T-helper 2 cell (primary cell): ENCODE measurements at places on chromosomes 4 and X.

GRCh38 chr4:79798047-79798446 lies 275.0 kb downstream of the ANTXR2 start:
- no peak for DNase-seq

DNA sequence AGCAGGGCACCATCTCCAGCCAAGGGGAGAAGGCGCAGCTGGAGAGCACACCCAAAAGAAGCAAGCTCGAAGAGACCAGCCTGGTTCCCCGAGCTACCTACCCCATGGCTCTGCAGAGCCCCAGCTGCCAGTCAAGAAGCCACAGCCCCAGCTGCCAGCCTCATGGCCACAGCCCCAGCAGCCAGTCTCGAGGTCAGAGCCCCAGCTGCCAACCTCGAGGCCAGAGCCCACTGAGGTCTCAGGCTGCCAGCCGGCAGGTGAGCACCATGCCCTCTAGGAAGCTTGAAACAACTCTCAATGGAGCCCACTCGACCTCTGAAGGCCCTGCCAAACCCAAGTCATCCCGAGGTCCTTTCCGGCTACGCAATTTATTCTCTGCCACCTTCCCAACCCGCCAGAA lies 27.0 kb upstream of the PRPS1 start:
- no peak for DNase-seq

DNA sequence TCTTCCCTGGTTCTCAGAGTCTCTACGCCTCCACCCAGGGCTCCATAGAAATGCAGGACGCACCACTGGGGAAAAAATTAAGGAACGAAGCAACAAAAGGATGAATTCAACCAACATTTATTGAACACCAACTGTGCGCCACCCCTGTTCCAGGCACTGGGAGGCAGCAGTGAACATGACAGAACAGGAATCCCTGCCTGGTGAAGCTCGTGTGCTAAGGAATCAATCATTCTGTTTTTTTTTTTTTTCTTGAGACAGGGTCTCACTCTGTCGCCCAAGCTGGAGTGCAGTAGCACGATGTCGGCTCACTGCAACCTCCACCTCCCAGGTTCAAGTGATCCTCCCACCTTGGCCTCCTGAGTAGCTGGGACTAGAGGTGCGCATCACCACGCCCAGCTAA lies 1.9 kb upstream of the FTSJ1 start:
- no peak for DNase-seq

DNA sequence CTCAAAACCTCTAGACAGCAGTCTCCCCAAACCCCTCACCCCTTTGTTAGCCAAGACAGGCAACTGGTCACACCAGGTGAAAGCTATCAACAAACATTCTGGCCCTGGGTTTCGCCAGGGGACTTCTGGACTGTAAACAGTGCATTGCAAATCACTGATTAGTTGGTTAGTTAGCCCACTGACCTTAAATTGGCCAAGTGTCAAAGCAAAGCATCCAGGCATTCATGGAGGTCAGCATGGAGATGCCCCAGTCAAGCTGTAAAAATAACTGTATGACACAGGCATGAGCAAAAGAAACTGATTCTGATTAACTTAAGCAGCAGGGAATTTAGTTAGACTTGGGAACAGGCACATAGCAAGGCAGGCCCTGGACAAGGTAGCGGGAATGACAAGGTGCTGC lies 156.0 kb upstream of the TTC29 start:
- no peak for DNase-seq

DNA sequence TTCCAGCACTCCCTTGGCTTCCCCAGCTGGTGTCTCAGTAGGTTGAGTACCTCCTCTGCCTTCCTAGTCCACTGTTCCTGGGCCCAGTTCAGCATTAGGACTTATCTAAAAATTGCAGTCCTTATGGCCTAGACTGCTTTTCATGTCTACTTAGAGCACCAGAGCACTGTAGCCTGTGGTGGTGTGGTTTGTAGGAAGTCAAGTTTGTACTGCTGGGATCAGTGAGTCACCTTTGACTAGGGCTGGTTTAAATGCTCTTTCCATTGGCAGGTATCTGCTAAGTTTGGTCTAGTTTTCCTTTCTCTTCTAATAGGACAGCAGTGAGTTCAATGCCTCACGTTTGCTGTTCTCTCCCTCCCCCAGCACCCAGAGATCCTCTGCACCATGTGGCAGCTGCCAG lies 233.6 kb upstream of the WDFY3 start:
- DNase-seq = no peak

DNA sequence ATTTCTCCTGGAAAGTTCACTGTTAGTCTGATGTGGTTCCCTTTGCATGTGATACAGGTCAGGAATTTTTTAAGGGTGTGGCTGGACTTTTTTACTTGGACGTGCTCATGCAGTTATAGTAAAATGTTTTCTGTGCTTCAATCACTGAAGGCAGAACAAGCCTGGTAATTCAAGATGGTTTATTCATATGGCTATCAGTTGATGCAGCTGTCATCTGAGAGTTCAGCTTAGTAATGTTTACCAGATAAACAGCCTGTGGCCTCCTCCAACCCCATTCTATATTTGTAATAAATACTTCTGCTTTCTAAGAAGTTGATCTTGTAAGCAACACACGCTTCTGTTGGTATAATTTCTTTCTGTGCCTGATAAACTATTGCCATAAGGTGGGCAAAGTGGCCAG lies 2105.9 kb downstream of the ARAP2 start:
- DNase-seq = no peak

GRCh38 chr4:531076-531475 lies 32.1 kb downstream of the PIGG start:
- DNase-seq = no peak

GRCh38 chr4:53228036-53228435 lies 137.8 kb downstream of the SCFD2 start:
- no peak for DNase-seq

- no peak for DNase-seq
Observed at GRCh38 chrX:41142130-41142910, 57.1 kb downstream of the USP9X start.

- no peak for DNase-seq
Observed at GRCh38 chr4:140106289-140106844, 47.6 kb downstream of the MAML3 start.

- DNase-seq = no peak
Observed at GRCh38 chr4:16858275-16858752, 40.1 kb downstream of the LDB2 start.

DNA sequence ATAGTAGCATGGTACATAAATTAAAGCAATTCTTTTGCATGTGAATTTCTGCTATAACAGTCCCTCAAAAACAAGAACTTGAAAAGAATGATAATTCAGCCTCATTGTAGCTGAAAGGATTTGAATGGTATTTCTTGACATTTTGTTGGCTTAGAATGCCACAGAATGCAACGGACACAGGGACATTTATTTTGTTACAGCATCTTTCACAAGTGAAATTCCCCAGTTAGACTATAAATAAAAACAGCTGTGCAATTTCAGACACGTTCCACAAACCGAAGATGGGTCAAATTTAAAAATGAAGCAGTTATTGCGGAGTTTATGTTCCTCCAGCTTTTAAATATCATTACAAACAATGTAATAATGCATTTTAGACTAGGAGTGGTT lies 82.8 kb upstream of the AMELX start:
- DNase-seq = no peak

DNA sequence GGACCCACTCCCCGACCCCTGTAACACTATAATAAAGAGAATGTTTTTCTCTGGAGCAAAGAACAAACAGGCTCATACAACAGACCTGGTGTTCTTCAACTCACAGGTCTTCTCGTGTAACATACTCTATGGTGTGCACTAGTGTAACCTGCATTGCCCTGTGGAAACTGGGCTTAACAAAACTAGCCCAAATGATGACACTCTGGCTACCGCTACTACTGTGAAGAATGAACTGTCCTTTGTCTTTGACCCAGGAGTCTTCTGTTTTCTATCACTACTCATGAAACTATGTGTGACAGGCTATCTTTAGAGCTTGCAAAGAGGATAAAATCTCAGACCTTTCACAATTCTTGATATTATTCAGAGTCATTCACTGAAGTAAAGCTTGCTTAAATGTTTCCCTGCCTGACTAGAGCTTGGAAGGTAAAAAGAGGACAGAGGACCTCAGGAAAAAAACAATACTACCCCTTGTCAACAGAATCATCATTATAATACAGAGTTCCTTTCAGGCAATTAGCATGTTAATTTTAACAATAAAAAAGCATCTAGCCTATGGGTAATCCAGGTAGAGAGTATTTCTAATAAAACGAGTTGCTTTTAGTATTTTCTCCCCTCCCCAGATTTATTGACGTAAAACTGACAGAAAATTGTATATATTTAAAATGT lies 59.2 kb downstream of the FSTL5 start:
- no peak for DNase-seq

GRCh38 chr4:62209757-62210485 lies 1009.8 kb downstream of the ADGRL3 start:
- DNase-seq = no peak

DNA sequence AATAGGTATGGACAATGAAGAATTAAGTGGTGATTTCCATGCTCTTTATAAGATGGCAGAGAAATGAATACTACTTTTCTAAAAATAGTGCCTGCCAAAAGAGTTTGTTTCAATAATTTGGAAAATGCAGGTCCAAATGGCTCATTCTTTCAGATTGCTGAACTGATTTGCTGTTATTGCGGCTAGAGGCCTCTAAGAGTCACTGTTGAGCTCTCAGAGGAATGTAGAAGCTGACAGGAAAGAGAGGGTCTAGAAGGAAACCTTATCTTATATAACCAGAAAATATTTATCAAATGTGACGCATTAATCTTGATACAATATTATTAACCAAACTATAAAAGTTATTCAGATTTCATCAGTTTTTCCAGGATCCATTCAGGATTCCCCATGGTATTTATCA lies 65.7 kb upstream of the PAGE1 start:
- no peak for DNase-seq

GRCh38 chr4:83297548-83298260 lies 13.1 kb upstream of the COQ2 start:
- DNase-seq = peak; percentile 77

GRCh38 chr4:2367626-2368025 lies 50.8 kb downstream of the ZFYVE28 start:
- no peak for DNase-seq

DNA sequence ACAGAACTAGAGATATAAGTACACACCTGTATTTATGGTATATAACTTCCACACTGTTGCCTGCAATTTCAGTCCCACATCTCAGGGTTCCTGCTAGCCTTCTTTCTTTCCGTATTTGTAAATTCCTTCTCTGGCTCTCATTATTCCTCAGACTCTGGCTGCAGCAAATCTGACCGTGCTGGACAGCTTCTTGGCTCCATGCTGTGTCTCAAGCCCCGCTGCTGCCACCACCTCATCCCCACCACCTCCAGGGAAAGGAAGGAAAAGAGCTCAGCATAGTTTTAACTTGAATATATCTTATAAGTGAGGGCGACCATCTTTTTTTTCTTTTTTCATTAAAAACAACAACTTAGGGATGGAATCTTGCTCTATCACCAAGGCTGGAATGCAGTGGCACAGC lies 155.6 kb upstream of the CXCL13 start:
- no peak for DNase-seq

GRCh38 chr4:73731968-73732610 lies 8.3 kb upstream of the CXCL8 start:
- DNase-seq = no peak

DNA sequence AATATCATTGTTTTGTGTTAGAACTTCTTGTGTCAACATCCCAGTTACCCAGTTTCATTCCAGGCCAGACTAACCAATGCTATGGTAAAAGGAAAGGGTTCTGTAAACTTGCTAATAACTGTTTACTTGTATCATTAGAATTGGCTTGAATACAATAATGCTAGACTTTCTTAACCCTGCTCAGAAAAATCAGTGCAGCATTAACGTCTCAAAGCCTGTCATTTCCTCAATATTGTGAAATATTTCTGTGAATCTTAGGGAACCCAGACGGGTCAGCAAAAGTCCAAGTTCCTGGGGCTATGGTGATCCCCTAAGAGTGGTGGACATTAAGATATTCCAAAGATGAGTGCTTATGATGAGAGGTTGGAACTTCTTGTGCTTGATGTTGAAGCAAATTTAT lies 541.2 kb upstream of the MAGEB18 start:
- no peak for DNase-seq

GRCh38 chr4:150315175-150315574 lies 236.9 kb downstream of the DCLK2 start:
- no peak for DNase-seq

DNA sequence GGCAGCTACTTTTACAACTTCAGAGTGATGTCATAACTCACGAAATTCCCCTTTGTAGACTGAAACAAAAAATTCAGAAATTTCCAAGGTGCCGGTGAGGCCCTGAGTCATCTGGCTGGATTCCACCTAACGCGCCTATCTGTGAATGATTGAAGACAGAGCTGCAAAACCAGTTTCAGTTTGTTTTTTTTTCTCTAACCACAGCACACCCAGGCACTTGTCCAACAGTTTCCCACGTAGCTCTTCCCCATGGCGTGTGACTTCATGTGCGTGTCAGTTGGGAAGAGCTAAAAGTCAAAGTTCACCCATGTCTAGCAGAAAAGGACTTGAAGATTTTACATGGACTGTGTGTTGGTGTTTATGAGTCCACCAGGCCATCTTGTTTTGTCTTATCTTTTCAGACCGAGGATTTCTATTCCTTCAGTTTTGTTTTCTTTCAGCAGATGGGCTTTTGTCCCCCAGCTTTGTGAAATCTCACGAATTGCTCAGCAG lies 16.4 kb downstream of the TCEANC start:
- no peak for DNase-seq

DNA sequence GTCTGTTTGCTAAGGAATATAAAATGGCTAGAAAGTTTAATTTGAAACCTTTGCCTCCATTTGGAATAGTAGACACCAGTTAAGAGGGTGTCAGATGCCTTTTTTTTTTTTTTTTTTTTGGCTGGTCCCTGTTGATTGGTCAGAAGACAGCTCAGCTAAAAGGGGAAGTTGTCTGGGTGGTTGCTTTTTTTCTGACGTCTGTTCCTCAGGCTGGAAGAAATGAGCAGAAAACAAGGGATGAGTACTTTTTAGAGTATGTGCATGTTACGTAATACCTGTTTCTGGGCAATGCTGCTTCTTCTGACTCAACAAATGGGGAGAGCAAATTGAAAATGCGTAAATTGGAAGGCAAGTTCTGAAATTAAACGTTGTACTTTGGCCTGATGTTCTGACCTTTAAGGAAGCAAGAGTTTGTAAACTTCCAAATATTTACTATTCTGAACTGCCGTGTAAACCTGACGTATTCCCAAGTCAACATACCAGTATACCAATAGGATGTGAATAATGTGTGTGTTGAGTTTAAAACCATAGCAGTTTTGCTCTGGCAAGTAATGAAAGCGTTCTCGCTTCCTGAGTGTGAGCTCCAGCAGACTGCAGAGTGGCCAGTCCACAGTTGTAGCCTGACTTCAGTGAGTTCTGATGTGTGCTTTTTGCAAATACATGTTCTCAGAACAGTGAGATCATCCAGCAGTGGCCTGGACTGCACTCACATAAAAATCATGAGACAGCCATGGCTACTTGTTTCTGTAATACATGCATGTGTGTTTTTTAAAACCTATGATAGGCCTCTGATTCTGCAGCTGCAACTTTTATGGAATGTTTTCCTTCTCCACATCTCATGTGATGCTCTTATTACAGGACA lies 1.7 kb downstream of the SAT1 start:
- DNase-seq = peak; percentile 54

- DNase-seq = no peak
Observed at GRCh38 chrX:28312965-28313364, 274.3 kb upstream of the IL1RAPL1 start.

GRCh38 chrX:137119049-137119448 lies 85.3 kb upstream of the GPR101 start:
- DNase-seq = no peak

GRCh38 chr4:118814891-118815290 lies 21.0 kb downstream of the SEC24D start:
- DNase-seq = no peak

- DNase-seq = no peak
Observed at GRCh38 chrX:139881572-139881971, 51.3 kb downstream of the ATP11C start.
